Activated CD8-positive, alpha-beta T cell treated with anti-CD3 and anti-CD28 coated beads for 36 hours (primary cell): ENCODE measurements at places on chromosomes 12 and 14. TPM values are rescaled to one million over a fixed set of nuclear protein-coding genes. Genes with fewer than 3 reads are reported as not detected.

DNA sequence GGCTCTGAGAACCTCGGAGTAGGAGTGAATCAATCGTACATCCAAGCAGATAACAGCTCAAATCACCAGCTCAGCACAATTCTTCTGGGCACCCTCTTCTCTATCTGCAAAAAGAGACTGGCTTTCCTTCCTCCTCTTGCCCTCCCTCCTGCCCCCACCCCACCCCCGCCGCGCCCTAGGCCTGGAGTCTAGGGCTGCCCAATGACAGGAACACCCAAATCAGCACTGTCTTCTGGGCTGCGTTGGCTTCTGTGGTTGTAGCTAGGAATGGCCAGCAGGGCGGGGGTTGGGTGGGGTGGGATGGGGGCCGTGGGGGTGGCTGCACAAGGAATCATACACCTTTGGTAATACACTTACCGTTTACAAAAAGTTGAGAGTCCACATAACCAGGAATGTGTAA is 28.0 kb upstream of the TMCC3 start:
- no peak for DNase-seq
- no peak overlapping the region for H3K27ac ChIP-seq
- no peaks in the 10 kb centered on the region for H3K36me3 ChIP-seq
- peaks cover 1% of the 10 kb centered on the region for H3K27me3 ChIP-seq
- no peak overlapping the region for H3K4me3 ChIP-seq

DNA sequence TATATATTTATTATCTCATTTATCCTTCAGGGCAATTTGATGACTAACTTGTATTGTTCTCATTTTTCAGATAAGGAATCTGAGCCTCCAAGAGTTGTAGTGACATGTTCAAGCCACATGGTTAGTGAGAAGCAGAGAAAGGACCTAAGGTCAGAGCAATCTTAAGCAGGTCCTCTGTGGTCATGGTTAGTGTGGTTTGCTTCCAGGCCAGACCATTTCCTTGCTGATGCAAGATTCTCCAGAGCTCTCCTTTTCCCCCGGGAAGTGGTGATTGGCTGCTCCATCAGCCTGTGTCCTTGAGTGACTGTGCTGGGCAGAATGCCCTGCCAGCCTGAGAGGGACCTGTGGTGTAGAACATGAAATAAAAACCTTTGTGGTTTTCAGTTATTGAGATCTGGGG is 141.3 kb downstream of the KTN1 start:
- no peak for DNase-seq
- H3K4me3 ChIP-seq = no peak overlapping the region
- no peaks in the 10 kb centered on the region for H3K36me3 ChIP-seq
- no peaks in the 10 kb centered on the region for H3K4me1 ChIP-seq
- no peak overlapping the region for H3K27ac ChIP-seq
- no peaks in the 10 kb centered on the region for H3K27me3 ChIP-seq

DNA sequence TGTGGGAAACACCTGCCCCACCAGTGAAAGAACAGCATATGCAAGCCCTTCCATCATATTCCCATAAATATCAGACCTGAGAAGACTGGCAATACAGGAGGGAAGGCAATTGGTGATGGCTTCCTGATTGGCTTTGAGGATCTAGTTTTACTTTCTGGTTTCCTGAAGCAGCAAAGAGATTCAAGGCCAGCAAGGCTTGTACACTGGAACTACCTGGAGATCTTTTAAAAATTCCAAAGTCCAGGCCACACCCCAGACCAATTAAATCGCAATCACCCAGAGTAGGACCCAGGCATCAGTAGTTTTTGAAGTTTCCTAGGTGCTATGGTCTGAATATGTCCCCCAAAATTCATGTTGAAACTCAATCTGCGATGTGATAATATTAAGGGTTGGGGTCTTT is 2.9 kb upstream of the TEP1 start:
- peak overlapping the region; percentile 49 for H3K27ac ChIP-seq
- no peak for DNase-seq
- H3K27me3 ChIP-seq = no peaks in the 10 kb centered on the region
- H3K4me1 ChIP-seq = peaks cover 32% of the 10 kb centered on the region

- no peaks in the 10 kb centered on the region for H3K4me1 ChIP-seq
- no peak overlapping the region for H3K4me3 ChIP-seq
- H3K27ac ChIP-seq = no peak overlapping the region
- no peaks in the 10 kb centered on the region for H3K27me3 ChIP-seq
Measured at GRCh38 chr12:109518820-109519665, 41.6 kb downstream of the UBE3B start.

The SRRM4 gene
- total RNA-seq = not detected
